ENCODE measurements at places on chromosomes 5 and 9. TPM values are rescaled to one million over a fixed set of nuclear protein-coding genes. Genes with fewer than 3 reads are reported as not detected.

ANKRD31 gene
- total RNA-seq = 0.10 TPM

DNA sequence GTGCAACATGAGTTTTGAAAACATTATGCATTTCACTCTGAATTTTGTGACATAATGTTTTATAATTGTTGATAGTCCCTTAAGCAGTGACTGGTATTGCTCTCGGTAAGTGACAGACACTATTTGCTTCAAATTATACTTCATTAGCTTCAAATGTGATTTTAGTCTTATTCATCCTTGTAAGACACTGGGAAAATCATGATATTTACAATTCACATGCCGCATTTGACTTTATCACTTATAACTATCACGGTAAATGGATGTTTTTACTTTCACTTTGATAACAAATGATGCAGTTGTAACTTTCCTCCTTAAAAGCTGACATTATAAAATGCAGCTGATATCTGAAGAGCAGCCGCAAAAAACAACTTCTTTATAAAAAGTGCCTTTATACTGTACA lies 44.1 kb upstream of the ITGA2 start:
- DNase-seq = no peak

DNA sequence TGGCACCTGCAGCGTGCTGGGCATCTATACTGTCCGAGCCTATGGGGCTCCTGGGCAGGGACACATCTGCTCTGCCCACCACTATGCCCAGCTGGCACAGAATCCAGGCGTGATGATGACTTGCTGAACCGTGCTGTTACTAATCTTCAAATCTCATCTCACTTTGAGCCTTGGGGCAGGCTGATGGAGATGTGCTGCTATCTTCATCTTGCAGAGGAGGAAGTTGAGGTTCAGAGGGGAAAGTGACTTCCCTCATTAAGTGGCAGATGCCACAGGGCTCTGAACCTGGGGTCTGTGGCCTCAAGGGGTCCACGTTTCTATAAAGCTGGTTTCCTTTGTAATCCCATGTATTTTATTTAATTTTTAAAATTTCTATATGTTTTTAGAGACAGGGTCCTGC lies 4.7 kb downstream of the SLC2A6 start:
- no peak for DNase-seq

DNA sequence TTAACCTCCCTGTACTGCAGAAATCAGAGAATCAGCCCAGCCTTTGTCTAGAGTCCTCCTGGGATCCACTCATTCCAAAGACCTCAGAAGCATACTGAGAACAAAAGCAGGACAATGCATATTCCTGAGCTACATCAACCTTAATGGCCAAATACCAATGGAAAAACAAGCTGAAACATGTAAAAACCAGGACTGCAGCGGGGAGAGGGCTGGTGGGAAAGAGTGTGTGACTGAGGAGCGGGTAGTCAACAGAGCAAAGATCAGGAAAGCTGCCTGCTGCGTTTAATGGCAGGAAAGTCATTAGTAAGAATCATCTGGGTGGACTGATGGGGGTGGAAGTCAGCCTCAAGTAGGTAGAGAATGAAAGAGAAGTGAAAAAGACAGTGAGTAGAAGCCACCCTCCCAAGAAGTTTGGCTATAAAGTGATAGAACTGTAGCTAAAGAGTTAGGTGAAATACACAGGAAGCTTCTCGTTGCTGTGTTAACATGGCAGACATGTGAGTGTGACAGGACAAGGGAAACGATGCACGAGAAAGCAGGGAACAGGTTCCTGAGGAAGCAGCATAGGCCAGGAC lies 88.1 kb downstream of the OTULIN start:
- peak; percentile 13 for DNase-seq
